Smooth muscle cell of the pulmonary artery (primary cell): ENCODE measurements at places on chromosomes 1 and 21. TPM values are rescaled to one million over a fixed set of nuclear protein-coding genes. Genes with fewer than 3 reads are reported as not detected.

SPATA21 gene
- not detected in 2 replicates for total RNA-seq

C1orf115 gene
- total RNA-seq: 0.20 and 0.85 TPM in 2 replicates

TAS1R1 gene
- 0.20 and 0.46 TPM in 2 replicates for total RNA-seq

PROK1 gene
- not detected in 2 replicates for total RNA-seq

CFHR4 gene
- total RNA-seq: not detected in 2 replicates

NEGR1 gene
- total RNA-seq: 15.7 and 36.2 TPM in 2 replicates

KLHDC8A gene
- total RNA-seq: not detected in 2 replicates

FCRL5 gene
- not detected in 2 replicates for total RNA-seq

NCMAP gene
- total RNA-seq: not detected in 2 replicates

GBP6 gene
- not detected in 2 replicates for total RNA-seq

MEGF6 gene
- 87.9 and 91.8 TPM in 2 replicates for total RNA-seq

FBXO28 gene
- 34.2 and 39.4 TPM in 2 replicates for total RNA-seq
